Kidney glomerular epithelial cell (primary cell): ENCODE measurements at places on chromosomes 12 and 14.

DNA sequence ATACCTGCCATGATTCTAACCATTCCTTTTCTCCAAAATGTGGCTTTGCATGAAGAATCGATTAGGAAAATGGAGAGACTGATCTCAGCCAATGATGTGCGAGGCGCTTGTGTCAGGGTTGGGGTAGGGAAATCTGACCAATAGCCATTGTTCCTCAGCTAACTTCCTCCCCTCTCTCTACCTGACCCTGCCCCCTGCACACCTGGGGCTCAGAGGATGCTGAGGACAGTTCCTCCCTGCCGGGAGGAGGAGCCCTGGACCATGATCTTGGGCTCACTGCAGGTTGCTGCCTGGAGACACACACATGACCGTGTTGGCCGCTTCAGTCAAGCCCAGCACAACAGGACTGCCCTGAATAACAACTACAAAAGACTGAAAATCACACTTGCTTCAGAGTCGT lies 119.8 kb upstream of the SFSWAP start:
- DNase-seq: no peak

DNA sequence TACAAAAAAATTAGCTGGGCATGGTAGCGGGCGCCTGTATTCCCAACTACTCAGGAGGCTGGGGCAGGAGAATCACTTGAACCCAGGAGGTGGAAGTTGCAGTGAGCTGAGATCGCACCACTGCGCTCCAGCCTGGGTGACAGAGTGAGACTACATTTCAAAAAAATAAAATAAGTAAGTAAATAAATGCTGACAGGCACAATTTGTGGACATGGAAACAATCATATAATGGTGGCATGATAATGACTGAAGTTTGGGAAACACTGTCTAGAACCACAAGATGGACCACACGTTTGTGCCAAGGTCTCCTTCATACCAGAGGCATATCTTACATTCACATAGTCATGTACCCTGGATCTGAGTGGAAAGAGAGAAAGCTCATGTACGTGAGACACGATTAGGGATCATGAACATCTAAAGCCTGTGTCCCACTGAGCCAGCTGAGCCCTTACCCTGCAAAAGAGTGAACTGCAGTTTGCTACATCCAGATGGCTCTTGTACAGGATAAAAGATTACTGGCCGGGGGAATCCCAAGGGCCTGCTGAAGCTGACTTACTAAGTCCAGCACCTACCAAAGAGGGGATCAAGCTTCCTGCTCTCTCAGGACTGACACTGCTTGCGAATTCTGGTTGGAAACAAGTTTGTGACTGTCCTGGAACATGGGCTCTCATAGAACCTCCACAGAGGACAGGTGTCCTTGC lies 62.9 kb downstream of the TRAFD1 start:
- no peak for DNase-seq

DNA sequence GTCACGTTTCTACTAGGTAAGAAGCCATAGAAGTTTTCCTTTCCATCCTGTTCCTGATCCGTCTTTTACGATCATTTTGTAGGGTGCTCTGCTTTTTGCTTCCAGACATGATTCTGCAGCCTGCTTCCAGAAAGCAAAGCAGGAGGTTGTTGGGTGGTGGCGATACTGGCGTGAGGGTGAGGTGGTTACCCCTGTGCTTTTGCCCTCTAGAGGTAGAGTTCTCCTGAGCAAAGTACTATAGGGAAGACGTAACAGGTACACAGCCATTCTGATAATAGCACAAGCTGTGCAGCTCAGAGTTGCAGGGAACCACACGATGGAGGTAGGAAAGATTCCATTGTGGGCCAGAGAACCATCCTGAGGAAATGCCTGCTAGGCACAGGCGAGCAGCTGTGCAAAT lies 186.0 kb downstream of the PAH start:
- no peak for DNase-seq

- DNase-seq: no peak
Measured at GRCh38 chr14:49492151-49492550, 94.0 kb downstream of the RPS29 start.

GRCh38 chr12:88472248-88472647 lies 108.0 kb downstream of the KITLG start:
- no peak for DNase-seq
